ENCODE measurements at places on chromosomes 1 and 21.

GRCh38 chr1:30275926-30276764, 447.2 kb downstream of the MATN1 start:
- no peak for DNase-seq

DNA sequence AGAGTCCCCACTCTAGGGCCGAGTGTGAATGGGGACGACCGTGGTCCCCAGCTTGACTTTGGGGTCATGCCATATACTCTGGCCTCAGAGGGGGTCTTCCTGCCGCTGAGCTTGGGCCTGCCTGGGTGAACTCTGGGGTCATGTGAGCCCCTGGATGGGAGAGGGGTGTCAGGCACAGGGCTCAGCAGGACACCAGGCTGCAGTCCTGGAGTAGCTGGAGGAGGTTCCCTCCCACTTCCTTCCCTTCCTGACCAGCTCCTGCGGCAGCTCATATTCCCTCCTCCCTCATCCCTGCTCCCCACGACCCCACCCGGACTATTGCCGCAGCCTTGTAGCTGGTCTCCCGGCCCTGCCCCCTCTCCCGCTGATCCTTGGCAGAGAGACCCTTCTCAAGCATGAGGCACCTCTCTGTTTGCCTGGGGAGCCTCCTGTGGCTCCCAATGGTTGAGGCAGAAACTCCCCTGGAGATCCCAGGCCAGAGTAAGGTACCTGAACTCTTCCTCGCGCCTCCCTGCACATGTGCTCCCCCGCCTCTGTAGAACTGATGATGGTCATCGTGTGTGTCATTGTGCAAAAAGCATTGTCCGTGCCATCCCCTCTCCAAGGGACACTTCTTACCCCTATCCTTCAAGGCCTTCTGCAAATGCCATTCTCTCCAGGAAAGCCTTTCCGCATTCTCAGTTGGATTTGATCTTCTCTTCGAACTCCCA, 1.8 kb downstream of the TNFRSF1B start:
- no peak for DNase-seq

DNA sequence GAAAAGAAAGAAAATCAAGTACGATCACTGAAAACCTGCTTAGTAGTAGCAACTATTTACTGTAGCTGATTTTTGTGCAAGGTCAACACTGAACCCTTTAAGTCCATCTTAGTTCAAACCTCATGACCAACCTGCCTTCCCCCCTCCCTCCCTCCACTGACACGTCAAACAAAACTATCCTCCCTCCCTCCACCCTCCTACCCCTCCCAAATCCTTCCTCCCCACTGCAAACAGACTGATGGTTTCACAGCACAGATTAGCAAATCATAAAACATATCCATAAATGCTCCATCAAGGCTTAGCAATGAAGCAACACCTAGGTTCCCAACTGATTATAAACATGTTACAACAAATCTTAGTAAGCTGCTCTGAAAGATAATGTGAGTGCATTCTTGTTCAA, 164.3 kb upstream of the GREM2 start:
- DNase-seq = no peak

- no peak for DNase-seq
Observed at GRCh38 chr1:208089149-208089548, 155.0 kb downstream of the PLXNA2 start.

DNA sequence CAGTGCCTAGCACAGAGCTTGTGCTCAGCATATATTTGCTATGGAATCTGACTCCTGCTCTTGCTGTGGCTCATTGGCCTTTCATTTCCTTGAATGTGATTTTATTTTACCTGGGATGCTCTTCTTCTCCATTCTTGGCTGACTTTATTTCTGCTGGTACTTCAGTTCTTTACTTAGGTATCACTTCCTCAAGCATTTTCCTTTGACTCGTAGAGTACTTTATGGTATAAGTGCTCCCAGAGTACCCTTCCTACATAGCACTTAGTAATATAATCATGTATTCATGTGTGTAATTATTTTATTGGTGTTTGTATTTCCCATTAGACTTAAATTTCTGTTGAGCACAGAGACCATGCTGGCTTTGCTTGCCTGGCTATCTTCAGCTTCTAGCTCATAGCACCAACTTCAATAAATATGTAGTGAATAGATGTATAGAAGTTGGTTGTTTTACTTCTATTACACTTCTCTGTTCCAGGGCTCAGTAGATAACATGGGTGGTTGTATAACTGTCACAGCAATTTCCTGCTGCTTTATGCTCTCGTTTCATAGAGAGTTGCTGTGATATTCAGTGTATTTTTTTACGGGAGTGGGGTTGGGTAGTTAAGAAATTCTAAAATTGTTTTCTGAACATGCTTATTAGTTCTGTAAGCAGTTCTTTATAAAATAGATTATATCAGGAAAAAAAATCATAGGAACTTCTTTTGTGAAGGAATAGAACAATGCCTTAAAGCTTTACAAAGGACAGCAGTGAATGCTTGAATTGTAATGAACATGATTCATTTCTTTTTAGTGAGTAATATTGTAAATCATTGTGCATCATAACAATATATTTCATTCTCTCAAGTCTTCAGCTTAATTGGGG, 112.2 kb downstream of the NEK7 start:
- no peak for DNase-seq

DNA sequence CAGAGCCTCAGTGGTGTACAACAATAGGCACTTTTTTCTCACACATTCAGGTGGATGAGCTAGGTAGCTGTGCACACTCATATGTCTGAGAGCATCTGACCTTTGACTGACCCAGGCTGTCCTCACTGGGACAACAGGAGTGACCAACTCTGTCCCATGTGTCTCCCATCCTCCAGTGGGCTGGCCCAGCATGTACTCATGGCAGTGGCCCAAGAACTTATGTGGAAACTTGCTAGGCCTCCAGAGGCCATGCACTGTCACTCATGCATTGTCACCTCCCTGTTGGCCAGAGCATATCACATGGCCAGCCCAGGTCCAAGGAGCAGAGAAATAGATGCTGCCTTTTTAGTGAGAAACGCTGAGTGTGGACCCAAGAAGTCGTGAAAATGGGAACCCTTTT, 158.8 kb downstream of the IGSF21 start:
- DNase-seq = no peak

GRCh38 chr1:12063141-12064072, at the start of gene TNFRSF8:
TSS of gene TNFRSF8 (plus strand) at chr1:12063303. CDS start at chr1:12063599, 296 bp downstream.
- DNase-seq = no peak

DNA sequence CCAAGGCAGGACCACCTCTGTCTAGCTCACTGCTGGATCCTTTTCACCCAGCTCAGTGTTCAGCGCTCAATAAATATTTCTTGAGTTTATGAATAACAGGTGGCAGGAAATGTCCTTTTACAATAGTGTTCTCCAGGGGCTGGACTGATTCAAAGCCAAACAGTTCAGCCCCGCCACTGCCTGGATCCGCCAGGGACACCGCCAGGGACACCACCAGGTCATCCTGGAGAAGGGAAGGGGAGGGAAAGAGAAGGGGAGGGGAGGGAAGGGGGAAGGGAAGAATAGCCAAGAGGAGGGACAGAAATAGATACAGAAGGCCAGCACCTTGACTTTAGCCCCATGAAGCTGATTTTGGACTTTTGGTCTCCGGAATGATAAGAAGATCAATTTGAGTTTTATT, 255.6 kb downstream of the GRIK3 start:
- DNase-seq = no peak

GRCh38 chr1:201840055-201840454, 11.1 kb downstream of the IPO9 start:
- no peak for DNase-seq

- no peak for DNase-seq
Observed at GRCh38 chr1:31624731-31625514, 7.4 kb downstream of the HCRTR1 start.

- DNase-seq = no peak
Observed at GRCh38 chr1:186487163-186487562, 26.2 kb upstream of the PDC start.

DNA sequence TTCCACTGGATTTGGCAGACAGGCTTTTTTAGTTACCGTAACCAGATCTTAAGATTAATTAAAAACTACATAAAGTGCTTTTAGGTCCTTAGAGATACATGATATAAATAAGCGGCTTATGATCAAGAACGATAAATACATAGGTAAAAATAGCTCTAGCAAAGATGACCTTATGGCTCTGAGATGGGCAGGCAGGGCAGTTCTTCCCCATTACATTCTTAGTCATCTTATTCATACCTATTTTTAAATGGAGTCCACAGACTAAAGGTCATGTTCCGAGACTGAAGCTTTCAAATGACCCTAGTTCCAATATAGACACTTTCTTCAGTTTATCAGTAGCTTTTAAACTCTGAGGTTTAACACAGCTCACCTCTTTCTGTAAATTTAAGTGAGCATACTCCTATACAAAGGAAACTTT, 4.3 kb downstream of the MCL1 start:
- DNase-seq = no peak

GRCh38 chr1:61005614-61006580, 76.5 kb upstream of the NFIA start:
- no peak for DNase-seq

DNA sequence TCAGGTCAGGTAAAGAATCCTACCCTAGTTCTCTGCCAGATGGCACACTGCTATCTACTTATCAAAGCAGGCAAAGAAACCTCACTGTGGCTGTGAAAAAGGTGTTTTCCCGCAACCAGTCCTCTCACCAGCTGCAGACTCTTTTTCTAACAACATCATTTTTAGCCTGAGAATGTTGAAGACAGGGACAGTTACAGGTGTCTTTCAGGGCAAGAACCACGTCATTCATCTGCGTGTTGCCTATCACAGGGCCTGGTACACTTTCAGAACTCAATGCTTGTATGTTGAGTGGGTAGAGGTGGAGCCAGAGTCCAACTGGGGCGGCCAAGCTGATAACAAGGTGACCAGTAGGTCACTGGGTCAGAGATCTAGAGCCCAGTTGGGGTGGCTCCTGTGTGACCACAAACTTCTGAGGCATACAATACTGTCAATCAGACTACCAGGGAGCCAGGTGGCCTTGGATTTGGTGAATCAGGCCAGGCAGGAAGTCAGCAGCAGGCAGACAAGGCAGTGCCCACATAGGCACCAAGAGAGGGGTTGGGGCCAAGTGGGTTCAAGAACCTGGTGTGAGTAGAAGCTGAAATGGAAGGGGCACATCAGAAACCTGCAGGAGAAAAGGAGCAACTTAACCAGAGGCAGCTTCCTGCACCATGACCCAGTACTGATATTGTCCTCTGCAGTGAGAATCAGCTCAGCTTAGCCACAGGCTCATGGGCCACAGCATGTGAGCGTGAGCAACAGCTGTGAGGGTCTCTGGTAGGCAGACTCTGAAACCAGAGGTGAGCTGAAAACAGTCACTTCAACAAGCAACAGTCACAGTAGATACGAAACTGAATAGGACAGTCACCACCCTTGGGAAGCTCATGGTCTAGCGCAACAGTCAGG, 123.6 kb downstream of the DTL start:
- no peak for DNase-seq

DNA sequence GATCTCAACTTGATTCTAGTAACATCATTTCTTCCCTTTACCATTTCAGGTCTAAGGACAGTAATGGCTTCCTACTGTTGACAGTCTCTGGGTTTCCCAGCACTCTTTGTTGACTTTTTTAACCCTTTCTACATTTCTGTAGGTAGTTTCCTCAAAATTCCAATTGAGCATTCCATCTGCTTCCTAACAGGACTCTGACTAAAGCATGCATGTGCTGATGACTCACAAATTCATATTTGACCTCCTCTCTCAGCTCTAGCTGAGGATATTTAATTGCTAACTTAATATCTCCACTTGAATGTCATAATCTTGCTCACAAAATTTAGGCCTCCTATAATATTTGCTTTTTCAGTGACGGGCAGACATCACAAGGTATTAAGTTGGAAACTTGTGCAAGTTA, 93.3 kb upstream of the ZNHIT6 start:
- DNase-seq = no peak

DNA sequence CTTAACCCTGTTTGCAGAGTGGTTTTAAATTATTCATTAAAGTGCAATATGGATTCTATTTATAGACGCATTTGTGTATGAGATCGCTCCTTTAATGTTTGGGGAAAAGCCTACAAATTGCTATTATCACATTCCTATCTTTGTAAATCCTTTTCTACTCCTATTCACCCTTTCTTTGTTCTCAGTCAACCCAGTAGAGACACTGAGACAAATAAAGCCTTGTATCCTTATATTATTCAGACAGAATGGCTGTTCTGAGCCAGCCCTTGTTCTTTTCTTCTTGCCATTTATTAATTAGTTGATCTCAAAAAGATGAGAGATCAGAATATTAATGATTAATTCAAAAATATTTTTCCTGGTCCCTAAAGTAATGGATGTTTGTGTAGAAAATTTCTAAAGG, 8.4 kb downstream of the PCBP3 start:
- DNase-seq = no peak

GRCh38 chr21:46264690-46265144, 20.7 kb downstream of the MCM3AP start:
- no peak for DNase-seq

DNA sequence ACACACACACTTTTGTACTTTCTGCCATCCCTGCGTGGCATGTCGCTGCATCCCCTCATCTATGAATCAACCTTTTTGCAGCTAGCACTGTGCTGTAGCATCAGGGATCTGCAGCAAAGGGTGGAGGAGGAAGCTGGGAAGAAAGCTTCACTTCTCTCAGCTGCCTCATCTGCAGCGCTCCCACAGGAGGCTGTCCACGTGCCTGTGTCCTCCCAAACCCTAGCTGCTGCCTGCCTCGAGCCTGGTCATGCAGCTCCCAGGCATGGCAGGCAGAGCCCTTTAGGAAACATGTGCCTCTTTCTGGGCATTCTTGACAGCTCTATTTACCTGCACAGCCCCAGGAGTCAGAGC, 262.1 kb upstream of the SGIP1 start:
- no peak for DNase-seq

- no peak for DNase-seq
Observed at GRCh38 chr1:192053531-192053971, 104.7 kb upstream of the RGS18 start.

DNA sequence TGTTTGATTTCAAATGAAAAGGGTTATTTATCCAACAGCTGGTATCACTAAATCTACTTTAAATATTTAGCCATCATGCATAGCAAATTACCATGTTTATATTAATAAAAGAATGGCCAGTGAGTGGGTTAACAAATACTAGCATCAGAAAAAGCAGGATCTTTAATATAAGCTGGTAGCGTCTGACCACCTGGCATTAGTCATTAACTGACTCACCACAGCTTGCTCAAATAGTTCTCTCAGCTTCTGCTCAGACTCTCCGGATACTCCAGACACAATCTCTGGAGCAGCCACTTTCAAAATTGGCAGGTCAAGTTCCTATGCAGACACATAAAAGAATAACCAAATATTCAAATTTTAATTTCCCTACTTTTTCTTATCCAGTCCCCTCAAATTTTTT, 29.6 kb downstream of the NVL start:
- no peak for DNase-seq

DNA sequence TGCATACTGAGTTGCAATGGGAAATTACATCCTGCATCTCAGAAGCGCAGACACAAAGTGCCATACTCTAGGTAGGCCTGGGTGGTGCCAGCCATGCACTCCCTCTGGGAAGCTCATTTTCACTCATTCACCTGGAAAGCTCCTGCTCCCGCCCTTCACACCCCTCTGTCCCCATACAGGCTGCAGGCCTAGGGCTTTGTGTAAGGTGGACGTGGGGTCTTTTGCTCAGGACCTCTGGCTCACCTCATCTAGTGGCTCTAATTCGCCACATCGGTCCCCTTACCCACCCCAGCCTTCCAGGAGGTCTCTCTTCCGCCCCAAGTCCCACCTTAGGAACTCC, 751 bp downstream of the MRPS15 start:
- DNase-seq = no peak

- no peak for DNase-seq
Observed at GRCh38 chr1:229864686-229865230, 202.3 kb upstream of the GALNT2 start.

GRCh38 chr21:43034101-43034500, 41.5 kb downstream of the CBS start:
- no peak for DNase-seq

All from stimulated activated CD4-positive, alpha-beta T cell treated with anti-CD3 and anti-CD28 coated beads, Interleukin-15, amount 100 ng/mL, for 1 hour (primary cell).